Erythroblast (primary cell): ENCODE measurements at places on chromosomes 16 and 17.

DNA sequence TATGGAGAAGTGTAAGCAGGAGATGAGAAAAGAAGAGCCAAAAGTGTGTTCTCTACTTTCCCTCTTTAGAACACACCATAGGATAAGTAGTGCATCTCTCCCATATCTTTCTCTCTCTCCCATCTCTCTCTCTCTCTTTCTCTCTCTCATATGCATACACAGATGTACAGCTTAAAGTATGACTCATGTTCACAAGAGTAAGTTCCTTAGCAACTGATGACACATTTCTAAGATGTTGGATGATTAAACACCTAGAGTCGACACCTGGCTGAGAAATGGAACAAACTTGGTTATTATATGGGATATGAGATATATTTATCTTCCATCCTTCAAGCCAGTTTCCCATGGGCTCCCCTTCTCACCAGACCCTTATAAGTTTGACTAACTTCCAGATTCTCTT is 113.5 kb downstream of the TMEM132E start:
- DNase-seq: no peak

GRCh38 chr17:42598905-42599304 is 10.3 kb downstream of the RETREG3 start:
- DNase-seq: no peak

GRCh38 chr16:71303938-71304337 is 14.7 kb upstream of the CMTR2 start:
- DNase-seq: no peak

DNA sequence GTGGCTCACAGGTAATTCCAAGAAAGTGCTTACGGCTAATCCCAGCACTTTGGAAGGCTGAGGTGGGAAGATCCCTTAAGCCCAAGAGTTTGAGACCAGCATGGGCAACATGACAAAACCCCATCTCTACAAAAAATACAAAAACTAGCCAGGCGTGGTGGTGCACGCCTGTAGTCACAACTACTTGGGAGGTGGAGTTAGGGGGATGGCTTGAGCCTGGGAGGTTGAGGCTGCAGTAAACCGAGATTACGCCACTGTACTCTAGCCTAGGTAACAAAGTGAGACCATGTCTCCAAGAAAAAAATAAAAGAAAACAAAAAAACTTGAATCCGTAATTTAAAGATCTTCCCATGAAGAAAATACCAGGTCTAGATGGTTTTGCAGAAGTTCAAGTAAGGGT is 5.0 kb downstream of the ICAM2 start:
- no peak for DNase-seq
